ENCODE measurements at places on chromosomes 16 and 17.

DNA sequence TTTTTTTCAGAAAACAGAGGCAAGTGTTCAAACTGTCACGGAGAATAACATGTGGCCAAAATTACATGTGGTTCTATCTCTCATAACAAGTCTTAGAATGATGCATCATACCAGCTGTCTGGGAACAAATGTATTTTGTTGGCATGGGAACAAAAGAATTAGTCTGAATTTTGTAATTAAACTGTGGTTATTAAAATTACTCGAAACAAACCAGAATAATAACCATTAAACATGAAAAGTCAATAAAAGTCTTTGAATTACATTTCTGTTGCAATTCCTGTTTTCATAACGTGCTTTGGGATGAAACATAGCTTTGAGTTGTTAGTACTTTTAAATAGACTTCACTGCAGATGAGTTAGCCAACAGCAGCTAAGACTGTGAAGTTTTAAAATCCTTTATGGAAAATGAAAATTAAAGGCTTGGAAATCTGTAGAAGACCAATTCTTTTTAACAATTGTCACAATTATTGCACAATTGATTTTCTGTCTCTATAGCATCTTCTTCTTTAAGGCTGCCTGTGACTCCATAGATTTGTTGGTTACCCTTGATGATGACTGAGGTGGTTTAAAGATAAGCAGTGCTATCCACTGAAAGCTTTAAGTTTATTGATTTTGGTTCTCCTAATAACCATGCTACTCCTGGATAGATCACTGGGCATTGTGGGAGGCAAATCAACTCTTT lies 117.9 kb upstream of the AXIN2 start:
- no peak for DNase-seq

GRCh38 chr16:19138601-19139000 lies 24.8 kb downstream of the ITPRIPL2 start:
- DNase-seq, result no peak

DNA sequence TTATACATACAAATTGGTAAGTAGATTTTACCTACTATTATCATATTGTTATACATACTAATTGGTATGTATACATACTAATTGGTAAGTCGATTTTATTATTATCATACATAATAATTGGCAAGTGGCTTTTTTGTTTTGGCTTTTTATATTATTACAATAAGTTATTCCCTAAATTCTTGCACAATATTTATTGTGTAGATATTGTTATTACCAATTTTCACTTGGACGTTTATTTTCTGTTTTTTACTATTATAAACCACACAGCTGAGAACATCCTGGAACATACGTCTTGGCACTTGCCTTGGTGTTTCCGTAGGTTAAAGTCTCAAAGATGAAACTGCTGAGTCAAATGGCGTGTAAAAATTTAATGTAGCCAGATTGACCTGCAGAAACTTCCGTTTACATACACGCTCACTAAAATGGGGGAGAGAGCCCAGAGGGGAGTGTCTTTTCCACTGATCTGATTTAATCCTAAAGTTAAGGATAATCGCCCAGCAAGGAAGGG lies 18.9 kb downstream of the GNGT2 start:
- no peak for DNase-seq

DNA sequence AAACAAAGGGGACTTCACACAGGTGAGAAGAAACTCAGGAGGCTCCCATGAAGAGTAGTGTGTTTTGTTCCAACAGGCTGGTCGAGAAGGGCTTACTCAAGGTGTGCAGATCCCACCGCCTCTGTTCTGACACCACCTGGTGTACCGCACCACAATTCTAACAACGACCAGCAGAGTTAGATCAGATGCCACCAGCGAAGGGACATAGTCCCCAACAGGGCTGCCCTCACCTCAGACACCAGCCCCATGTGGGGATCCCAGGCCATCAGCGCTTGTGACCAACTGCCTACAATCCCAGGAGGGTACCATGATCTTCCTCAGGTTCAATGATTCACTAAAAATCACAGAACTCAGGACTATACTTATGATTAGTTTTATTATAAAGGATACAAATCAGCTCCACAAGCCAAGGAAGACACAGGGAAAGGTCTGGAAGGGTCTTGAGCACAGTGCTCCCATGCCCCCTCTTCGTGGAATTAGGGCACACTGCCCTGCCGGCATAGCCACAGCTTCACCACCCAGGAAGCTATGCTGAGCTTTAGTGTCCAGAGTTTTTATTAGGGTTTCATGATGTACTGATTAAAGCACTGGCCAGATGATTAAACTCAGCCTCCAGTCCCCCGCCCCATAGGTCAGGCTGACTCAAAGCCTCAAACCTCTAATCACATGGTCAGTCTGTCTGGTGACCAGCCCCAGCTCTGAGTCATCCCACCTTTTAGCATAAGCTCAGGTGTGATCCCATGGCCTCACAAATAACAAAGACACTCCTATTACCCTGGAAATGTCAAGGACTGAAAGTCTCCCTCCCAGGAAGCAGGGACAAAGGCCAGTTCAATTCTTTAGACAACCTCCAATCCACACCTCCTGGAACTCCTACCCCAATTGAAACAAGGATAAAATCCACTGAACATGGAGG lies 26.0 kb downstream of the TRIM25 start:
- DNase-seq, result no peak

DNA sequence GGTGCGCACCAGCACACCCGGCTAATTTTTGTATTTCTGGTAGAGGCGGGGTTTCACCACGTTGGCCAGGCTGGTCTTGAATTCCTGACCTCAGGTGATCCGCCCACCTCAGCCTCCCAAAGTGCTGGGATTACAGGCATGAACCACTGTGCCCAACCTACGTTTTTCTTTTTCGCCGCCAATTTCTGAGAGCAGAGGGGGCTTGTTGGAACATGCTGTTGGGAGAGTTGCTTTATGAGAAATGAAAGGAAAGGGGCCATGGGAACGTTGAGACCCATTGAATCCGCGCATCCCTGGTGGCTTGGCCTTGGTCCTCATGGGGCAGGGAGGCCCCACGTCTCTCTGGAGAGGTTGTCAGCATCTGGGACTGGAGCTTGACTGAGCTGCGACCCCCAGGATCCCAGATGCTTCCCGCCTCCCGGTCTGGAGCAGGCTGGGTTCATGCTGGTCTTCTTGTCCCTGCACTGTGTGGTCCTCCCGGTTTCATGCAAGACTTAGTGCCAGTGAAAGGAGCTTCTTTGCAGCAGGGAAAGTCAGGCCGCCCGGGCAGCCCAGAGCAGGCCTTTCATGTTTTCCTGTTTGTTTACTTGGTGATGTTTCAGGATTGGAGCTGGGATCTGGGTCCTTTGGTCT lies 22.8 kb downstream of the CRISPLD2 start:
- no peak for DNase-seq

DNA sequence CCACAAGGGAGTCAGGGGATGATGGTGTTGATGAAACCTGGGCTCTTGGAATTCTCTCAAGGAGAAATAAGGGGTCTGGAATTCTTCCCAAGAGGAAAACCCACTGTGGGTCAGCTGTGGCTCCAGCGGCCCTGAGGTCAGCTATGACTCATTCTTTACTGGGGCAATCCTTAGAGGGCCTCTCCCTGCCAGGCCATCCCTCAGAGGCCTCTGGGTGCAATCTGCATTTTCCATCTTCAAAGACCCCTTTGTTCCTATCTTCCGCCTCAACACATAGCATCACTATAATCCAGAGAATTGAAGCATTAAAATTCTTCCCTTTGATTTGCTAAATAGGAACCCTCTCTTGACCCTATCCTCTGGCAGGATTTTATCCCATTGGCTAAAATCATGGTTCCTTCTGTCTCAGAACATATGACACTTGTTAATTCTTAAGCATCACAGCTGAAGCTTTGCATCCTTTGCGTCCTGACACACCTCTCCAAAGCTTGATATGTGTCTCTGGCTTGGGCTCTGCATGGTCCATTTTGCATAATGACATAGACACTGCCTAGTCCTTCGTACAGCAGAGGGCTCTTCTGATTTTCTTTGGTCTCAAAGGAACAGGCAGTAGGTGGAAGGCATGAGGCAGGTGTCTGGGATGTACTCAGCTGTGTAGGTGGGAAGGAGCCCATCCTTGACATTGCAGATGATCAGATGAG lies 4.4 kb upstream of the KRT37 start:
- DNase-seq, result no peak

GRCh38 chr17:29592850-29593551 lies at the start of gene ANKRD13B:
Gene ANKRD13B (plus strand): TSS chr17:29593132. CDS start chr17:29593622, 490 bp downstream.
- DNase-seq, result peak; percentile 77

- DNase-seq, result no peak
These were observed 4.8 kb downstream of the LIMD2 start for GRCh38 chr17:63694950-63695773.

- DNase-seq, result no peak
These were observed 281.5 kb downstream of the TOX3 start for GRCh38 chr16:52265446-52265861.

DNA sequence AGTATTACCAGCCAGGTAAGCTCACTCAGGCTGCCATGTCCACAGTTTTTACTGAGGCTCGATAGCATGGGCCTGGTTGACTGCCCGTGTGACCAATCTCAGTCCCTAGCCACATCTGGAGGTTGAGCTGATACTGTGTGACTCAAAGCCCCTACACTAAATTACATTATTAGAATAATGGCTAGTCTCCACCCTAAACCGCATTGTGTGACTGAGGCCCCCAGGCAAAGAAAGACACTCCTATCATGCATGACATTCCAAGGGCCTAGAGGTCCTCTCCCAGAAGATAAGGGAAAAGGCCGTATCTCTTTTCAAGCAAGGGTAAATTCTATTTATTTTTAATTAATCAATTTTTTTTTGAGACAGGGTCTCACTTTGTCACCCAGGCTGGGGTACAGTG lies 505.3 kb downstream of the HAPSTR1 start:
- DNase-seq, result no peak

GRCh38 chr17:48541036-48541576 lies 3.8 kb downstream of the HOXB2 start:
- DNase-seq, result no peak

- no peak for DNase-seq
These were observed 40.7 kb upstream of the SLC38A10 start for GRCh38 chr17:81335773-81336157.

DNA sequence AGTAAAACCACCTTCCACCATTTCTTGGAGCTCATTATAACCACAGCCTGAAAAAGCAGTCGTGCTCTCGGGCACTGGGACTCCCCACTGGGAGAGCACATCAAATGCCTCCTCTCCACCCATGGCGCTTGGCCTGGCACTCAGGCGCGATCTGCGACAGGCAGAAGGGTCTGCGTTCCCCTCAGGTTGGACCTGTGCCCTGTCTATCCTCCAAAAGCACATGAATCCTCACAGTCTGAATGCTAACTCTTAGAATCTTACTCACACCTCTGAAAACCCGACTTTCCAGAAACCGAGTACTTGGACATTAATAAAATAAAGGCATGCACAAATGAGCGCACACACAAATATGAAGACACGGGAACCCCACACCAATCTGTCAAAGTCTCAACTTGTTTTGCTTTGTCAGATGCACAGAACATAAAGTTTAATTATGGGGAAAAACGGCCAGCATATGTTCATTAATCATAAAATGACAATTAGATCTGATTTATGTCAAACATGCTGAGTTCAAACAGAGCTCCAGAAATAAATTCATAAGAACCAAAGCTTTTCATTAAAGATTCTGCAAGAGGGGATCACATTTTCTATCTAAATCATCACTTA lies 20.5 kb upstream of the FAAP100 start:
- no peak for DNase-seq

DNA sequence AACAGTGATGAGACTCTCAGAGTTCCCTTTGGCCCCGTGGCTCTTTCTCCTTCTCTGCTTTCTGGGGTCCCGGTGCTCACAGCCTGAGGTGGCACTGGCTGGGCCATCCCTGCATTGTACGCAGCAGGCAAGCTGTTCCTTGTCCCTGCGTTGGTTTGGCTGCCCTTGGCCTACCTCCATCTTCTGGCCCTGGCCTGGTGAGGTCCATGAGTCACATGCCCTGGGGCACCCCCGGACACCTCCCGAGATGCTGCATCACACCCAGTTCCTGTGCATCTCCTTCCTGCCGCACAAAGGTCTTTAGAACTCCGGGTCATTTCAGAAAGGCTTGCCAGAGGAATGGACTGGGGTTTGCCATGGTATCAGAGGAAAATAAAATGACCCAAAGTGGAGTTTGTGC lies 9.5 kb downstream of the SULT1A2 start:
- no peak for DNase-seq

DNA sequence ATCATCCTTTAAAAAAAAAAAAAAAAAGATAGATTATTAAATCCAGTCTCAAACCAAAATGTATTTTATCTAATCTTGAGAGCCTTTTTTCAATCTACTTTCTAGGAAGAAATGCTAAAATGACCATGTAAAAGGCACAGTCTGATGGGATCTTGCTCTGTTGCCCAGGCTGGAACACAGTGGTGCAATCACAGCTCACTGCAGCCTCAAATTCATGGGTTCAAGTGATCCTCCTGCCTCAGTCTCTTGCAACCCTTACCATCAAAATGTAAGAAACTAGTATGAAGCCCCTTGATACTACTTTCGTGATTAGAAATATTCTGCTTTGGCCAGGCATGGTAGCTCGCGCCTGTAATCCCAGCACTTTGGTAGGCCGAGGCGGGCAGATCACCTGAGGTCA lies 70.8 kb downstream of the HELZ start:
- DNase-seq, result no peak

GRCh38 chr17:78390241-78391050 lies 12.0 kb downstream of the PGS1 start:
- no peak for DNase-seq

- DNase-seq, result no peak
These were observed 28.9 kb upstream of the CMIP start for GRCh38 chr16:81415751-81416150.

GRCh38 chr16:57479205-57479975 lies 6.9 kb downstream of the DOK4 start:
- no peak for DNase-seq

DNA sequence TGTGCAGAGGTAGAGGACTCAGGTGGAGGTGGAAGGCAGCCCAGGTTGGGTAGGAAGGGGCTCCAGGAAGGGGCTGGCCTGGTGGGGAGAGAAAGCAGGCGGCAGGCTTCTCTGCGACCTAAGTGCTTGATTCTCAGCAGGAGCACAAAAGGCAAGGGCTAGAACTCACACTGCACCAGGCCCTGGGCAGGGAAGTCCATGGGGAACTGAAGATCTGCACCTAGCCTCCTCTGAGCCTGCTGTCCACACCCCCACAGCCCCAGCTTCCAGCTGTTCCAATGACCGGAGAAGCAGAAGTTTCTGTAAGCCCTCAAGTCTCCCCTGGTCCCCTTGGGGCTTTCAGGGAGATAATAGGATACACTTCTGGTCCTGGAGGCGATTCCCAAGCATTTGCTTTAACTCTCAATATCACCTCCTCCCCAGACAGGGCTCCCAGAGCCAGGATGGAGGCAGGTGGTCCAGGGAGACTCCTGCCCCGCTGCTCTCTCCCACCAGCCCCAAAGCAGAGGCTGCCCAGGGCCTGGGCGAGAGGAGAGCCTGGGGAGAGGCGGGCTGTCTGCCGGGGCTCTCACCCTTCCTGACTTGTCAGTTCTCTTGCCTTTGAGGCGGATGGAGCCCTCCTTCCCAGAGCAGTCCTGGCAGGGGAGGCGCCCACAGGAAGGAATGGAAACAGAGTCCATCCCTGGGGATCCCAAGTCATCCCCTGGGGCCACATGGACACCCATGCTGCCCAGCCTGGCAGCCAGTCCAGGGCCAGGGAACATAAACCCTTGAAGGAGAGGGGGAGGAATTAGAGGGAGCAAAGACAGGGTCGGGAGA lies 126.0 kb downstream of the RBFOX3 start:
- DNase-seq, result no peak

GRCh38 chr16:79169239-79169638 lies 431.3 kb downstream of the MAF start:
- DNase-seq, result no peak

GRCh38 chr17:47735536-47736011 lies 2.5 kb downstream of the TBX21 start:
- peak; percentile 70 for DNase-seq

GRCh38 chr16:53964145-53964790 lies 260.3 kb downstream of the FTO start:
- DNase-seq, result no peak

- no peak for DNase-seq
These were observed 662.5 kb upstream of the SOX9 start for GRCh38 chr17:71458322-71458721.
